Fibroblast of mammary gland (primary cell): ENCODE measurements at places on chromosomes 11 and 22.

DNA sequence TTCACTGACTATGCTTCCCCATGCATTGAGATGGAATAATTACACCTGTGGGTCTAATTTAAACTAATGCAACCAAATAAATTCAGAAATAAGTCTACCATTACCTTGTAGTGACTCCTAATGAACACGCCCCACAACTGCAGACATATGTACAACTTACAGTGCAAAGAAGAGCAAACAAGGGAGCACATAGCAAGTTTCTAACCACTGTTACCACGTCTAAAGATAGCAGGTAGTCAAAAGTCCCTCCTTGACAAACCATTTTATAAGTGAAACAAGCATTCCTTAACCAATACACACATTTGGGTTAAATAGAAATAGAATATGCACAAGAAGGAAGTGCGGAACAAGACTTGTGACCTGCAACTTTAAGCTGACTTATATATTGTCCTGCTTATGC, 20.6 kb downstream of the PHF21A start:
- no peak for DNase-seq

DNA sequence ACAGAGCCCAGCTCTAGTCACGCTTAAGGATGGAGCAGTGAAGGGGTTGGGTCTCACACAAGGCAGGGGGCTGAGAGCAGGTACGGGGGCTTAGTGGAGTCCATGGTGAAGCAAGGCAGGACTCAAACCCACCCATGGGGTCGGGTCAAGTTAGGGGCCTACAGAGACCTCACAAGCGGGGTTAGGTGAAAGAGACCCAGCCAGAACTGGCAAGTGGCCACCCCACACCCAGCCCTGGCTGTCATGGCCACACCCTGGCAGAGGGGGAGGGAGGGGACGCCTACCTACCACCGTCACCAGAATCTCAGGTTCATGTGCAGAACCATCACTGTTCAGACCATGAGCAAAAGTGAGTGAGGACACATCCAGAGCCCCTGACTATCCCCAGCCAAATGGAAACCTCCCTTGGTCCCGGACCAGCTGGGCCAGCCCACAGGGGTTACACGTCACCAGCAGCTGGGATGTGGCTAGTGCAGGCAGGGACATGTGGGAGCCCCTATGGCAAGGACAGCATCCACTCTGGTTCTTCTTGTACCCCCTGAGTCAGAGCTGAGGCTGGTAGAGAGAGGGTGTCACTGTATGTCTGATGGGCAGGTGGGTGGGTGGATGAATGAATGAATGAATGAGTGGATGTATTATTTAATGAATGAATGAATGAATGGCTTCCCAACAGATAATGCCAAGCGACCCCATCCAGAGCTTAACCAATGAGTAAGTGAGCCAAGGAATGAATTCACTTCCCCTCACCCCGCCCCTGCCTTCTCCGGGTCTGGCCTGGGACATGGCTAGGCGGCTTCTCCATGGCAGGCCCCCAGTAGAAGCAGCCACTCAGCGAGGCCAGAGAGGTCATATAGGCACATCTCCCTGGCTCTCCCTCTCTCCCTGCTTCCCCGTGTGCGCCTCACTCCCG, 681.6 kb downstream of the TBC1D22A start:
- DNase-seq = no peak

GRCh38 chr11:121134741-121135312, 33.8 kb downstream of the TECTA start:
- DNase-seq = no peak

DNA sequence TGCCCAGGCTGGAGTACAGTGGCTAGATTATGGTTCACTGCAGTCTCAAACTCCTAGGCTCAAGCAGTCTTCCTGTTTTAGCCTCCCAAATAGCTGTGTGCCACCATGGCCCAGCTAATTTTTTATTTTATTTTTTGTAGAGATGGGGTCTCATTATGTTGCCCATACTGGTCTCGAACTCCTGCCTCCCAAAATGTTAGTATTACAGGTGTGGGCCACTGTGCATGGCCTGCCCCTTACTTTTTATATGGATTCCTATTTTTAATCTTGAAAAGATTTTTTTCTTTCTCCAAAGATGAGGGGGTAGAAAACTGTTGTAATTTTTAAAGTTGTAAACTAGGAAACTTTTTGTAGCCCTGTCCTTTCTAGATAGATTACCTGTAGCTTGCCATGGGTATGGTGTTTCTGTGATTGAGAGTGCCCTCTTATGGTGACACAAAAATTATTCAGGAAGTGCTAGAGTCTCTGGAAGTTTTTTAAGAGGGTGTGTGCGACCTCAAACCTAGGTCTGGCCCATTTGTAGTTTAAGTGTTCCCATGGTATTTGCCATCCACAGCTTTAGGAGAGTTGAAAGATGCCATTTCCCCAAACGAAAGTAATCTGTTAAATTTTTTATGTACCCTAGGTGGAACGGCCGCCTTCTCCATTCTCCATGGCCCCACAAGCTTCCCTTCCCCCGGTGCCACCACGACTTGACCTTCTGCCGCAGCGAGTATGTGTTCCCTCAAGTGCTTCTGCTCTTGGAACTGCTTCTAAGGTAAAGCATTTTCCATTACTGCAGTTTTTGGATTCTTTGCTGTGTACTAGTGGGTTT, 32.4 kb downstream of the MCAM start:
- DNase-seq = peak; percentile 51

- no peak for DNase-seq
Measured at GRCh38 chr11:68013611-68014156, 3.6 kb downstream of the ALDH3B1 start.

DNA sequence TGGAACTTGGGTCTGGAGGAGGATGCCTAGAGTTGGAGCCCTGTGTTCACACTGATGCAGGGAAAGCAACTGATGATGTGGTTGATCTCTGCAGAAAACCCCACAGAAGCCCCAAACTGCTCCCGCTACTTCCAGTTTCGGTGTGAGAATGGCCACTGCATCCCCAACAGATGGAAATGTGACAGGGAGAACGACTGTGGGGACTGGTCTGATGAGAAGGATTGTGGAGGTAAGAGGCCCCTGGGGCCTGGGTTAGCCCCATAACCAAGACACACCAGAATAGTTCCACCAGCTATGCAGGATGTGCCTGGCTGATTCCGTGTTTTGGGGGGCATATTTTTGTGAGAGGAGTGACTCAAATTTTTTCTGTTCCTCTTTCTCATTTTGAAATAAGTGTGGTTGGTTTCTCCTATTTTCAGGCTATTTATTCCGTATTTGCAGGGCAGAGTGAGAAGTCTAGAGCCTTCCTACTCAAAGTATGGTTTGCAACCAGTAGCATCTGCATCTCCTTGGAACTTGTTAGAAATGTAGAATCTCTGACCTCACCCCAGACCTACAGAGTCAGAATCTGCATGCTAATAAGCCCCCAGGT, 137.3 kb upstream of the SORL1-AS1 start:
- DNase-seq = no peak

- DNase-seq = no peak
Measured at GRCh38 chr11:96508861-96509260, 119.0 kb downstream of the JRKL start.

DNA sequence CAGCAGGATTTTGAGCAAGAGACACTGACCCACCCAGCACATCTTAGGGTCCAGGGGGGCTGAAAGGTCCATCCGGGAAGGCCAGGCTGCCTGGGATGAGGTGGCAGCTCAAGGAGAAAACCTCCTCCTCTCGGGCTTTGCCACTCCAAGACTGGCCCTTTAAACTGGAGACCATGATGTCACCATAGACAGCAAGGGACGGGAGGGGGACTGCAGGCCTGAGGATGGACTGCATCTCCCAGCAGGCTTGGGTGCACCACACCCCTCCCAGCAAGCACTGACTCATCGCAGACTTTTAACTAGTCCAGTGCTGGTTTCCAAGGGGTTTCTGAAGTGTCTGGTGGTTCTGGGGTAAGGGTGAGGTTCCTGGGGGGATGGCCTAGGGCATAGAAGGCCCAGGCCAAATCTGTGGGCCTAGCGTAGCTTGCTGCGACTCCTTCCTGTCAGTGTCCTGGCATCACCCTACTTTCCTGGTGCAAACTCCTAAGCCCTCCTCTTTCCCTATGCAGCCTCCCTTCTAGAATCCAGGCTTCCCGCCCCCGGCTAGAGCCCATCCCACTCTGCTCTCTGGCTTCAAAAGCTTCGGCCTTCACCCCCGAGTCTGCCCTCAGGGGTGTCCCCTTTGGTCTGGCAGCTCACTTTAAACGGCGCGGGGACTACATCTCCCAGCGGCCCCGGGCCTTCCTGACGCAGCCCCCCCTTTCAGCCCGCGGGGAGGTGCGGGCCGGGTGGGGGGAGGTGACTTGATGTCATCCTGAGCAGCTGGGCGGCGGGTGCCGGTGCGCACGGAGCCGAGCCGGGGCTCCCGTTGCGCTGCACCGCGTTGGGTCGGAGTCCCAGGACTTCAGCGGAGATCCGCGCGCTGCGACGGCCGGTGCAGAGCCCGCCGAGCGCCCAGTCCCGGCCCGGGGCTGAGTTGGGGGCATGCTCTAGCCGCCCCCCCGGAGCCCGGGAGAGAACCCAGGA, at the start of gene PPP2R5B:
Gene PPP2R5B (plus strand): TSS at position 746 of the 966 bp plus-strand sequence. CDS start 1,046 bp downstream, outside the sequence.
- DNase-seq = peak; percentile 93

GRCh38 chr11:98734686-98735085, 286.1 kb upstream of the CNTN5 start:
- DNase-seq = no peak

DNA sequence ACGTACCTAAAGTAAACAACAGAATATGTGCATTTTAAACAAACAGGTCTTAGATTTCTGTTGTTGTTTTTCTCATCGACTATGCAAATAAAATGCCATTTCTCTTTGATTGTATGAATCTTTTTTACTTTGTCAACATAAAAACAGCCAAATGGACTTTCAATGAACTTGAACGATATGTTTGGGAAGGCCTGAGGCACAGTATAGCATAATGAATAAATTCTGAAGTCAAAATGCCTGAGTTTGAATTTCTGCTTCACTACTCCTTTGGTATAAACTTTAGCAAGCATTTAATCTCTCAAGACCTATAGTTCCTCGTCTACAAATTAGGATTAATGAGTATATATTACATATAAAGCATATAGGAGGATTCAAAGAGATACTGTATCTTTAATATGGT, 1369.9 kb upstream of the TENM4 start:
- DNase-seq = no peak

- DNase-seq = peak; percentile 30
Measured at GRCh38 chr11:83151274-83151977, 5.5 kb upstream of the PCF11 start.

DNA sequence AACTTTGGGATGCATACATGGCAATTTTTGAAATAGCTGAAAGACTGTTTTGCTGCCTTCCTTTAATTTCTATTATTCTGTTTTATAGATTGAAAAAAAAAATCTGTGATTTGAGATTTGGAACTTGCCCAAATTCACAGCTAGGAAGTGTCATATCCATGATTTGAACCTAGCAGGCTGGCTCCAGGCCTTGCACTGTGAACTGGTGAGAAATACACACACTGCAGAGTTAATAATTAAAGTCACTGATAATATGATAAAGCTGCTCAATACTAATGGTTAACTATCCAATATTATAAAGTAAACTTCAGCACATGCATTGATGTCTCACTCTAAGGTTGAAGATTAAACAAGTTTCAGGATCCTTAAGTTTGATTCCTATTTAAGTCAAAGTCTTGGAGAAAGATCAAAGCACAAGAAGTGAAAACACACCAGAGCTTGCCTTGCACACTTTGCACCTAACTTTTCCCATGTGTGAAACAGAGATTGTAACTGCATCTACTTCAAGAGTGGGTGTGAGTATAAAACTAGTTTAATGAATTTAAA, 150.6 kb upstream of the CCDC179 start:
- no peak for DNase-seq

GRCh38 chr11:34929794-34930763, 13.7 kb downstream of the PDHX start:
- DNase-seq = no peak

- no peak for DNase-seq
Measured at GRCh38 chr11:10695833-10696232, 2.3 kb upstream of the IRAG1 start.

GRCh38 chr22:30192427-30192826, 54.1 kb downstream of the LIF start:
- DNase-seq = no peak

GRCh38 chr11:77090046-77090372, 12.6 kb upstream of the OMP start:
- no peak for DNase-seq

GRCh38 chr11:121777056-121777455, 324.3 kb upstream of the SORL1-AS1 start:
- no peak for DNase-seq

DNA sequence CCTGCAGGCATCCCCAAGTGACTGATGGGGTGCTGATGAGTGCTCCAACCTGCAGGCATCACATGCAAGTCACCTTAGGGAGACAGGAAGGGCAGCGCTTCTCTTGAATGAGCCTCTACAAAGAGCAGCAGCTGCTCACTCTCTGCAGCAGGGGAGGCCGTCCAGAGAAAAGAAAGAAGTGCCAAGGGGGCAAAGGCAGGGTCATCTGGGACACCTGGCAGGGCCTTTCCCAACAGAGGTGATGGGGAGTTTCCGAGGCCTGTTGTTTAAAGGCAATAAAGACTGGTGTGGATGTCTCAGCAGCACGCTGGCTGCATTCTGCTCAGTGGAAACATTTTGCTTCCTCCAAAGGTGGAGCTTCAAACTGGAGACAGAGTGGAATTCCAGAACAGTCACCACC, 113.7 kb downstream of the ETS1 start:
- no peak for DNase-seq

DNA sequence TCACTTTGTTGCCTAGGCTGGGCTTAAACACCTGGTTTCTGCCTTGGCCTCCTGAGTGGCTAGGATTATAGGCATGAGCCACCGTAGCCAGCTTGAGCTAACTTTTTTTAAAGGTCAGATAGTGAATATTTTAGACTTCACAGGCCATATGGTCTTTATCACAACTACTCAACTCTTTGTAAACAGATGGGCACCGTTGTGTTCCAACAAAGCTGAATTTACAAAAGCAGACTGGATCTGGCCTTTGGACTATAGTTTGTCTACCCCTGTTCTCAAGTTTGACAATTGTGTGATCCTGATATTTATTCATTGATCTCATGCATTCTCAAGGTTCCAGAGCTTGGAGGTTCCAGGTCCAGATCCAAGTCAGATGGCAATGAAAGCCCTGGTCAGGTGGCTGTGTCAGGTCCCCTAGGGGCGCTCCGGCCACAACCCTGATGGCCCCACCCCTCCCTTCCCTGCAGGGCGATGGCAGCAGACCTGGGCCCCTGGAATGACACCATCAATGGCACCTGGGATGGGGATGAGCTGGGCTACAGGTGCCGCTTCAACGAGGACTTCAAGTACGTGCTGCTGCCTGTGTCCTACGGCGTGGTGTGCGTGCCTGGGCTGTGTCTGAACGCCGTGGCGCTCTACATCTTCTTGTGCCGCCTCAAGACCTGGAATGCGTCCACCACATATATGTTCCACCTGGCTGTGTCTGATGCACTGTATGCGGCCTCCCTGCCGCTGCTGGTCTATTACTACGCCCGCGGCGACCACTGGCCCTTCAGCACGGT, 15.8 kb downstream of the P2RY2 start:
- no peak for DNase-seq
